ENCODE measurements at places on chromosomes 2 and 18. TPM values are rescaled to one million over a fixed set of nuclear protein-coding genes. Genes with fewer than 3 reads are reported as not detected.

TLX2 gene
- 0.42 TPM for total RNA-seq

NCKAP5 gene
- total RNA-seq, result 1.2 TPM

- H3K4me1 ChIP-seq, result no peaks in the 10 kb centered on the region
- H3K36me3 ChIP-seq, result no peaks in the 10 kb centered on the region
- no peak overlapping the region for H3K27ac ChIP-seq
- H3K4me3 ChIP-seq, result no peak overlapping the region
Observed at GRCh38 chr2:144217853-144218633, 301.9 kb downstream of the ZEB2 start.

DNA sequence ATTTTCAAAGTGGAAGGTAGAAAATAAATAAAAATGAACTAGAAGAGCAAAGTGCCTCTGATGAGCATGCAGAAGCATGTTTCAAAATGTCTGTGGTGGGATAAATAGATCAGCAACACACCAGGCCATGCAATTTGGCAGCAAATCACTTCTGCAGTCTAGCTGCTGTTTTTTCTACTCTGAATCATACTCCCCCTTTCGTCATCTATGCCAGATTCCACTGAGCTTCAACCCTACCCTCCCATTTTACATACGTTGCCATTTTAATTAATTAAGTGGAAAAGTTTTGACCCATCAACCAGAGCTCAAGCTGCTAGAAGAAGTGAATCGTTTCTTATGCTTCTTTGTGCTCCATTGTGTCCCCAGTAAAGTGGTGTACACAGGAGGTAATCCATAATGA, 79.3 kb downstream of the NRXN1 start:
- no peaks in the 10 kb centered on the region for H3K27me3 ChIP-seq
- H3K4me1 ChIP-seq, result no peaks in the 10 kb centered on the region
- no peak overlapping the region for H3K27ac ChIP-seq

- no peaks in the 10 kb centered on the region for H3K27me3 ChIP-seq
- no peak overlapping the region for H3K4me3 ChIP-seq
- no peaks in the 10 kb centered on the region for H3K36me3 ChIP-seq
- no peak for DNase-seq
- no peak overlapping the region for H3K27ac ChIP-seq
- peaks cover 39% of the 10 kb centered on the region for H3K4me1 ChIP-seq
Observed at GRCh38 chr2:109316091-109316490, 187.1 kb downstream of the SH3RF3 start.

DNA sequence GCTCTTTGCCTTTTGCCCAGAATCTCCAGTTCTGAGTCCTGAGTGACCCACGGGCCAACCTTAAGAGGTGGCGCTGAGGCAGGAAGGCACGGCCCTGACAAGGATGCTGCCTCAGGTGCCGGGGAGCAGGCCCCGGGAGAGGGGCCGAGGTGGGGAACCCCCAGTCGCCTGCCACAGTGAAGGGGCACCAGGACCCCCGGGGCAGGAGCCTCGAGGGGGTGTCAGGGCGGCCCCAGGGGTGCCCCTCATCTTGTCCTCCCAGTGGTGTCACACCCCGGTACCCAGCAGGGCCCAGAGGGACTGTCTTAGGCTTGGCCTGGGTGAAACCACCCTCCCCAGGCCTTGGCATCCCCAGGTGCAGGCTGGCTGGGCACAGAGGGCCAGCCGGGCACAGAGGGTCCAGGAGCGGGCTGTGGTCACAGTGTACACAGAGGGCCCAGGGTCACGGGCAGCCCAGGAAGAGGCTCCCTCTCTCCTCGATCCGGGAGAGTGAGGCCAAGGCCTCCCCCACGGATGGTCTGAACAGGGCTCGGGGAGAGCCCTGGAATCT, 1.0 kb downstream of the PDCD1 start:
- H3K4me3 ChIP-seq, result no peak overlapping the region
- no peaks in the 10 kb centered on the region for H3K36me3 ChIP-seq
- no peaks in the 10 kb centered on the region for H3K27me3 ChIP-seq

DNA sequence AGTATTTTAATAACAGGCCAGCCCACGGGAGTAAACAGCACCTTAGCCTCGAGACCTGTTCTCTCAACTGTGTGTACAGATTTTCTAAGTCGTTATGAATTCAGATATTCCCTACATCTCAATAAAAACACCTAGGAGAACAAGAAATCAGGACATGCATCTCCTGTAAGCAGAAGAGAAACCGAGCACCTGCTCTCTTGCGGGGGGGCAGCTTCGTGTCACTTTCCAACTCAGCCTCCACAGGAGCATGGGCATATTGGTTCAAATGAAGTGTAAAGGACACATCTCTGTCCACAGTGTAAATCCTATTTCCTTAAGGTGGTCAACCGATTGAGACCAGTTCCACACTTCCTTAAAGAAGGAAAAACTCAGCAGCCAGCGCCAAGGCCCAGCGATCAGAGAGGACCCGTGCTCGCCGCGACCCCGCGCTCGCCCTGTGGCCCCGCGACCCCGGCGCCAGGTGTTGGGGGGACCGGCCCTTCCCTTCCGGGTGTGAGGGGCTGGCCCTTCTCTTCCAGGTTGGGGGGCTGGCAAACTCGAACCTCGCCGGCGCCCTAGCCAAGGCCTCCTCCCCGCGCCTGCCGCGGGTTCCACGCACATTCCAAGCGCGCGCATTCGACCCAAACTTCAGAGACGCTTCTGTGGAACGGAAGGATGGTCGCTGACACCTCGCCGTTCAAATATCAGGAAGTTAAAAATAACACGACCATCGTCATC, 652 bp downstream of the SH3YL1 start:
- no peaks in the 10 kb centered on the region for H3K36me3 ChIP-seq
- no peak overlapping the region for H3K27ac ChIP-seq
- H3K27me3 ChIP-seq, result no peaks in the 10 kb centered on the region
- peak; percentile 21 for DNase-seq
- peaks cover 35% of the 10 kb centered on the region for H3K4me1 ChIP-seq

GRCh38 chr2:135050684-135051083, 1.4 kb upstream of the RAB3GAP1 start:
- H3K27me3 ChIP-seq, result no peaks in the 10 kb centered on the region
- H3K27ac ChIP-seq, result no peak overlapping the region
- peaks cover 36% of the 10 kb centered on the region for H3K4me1 ChIP-seq
- H3K36me3 ChIP-seq, result no peaks in the 10 kb centered on the region

PLGLB1 gene
- 0.66 TPM for total RNA-seq

DNA sequence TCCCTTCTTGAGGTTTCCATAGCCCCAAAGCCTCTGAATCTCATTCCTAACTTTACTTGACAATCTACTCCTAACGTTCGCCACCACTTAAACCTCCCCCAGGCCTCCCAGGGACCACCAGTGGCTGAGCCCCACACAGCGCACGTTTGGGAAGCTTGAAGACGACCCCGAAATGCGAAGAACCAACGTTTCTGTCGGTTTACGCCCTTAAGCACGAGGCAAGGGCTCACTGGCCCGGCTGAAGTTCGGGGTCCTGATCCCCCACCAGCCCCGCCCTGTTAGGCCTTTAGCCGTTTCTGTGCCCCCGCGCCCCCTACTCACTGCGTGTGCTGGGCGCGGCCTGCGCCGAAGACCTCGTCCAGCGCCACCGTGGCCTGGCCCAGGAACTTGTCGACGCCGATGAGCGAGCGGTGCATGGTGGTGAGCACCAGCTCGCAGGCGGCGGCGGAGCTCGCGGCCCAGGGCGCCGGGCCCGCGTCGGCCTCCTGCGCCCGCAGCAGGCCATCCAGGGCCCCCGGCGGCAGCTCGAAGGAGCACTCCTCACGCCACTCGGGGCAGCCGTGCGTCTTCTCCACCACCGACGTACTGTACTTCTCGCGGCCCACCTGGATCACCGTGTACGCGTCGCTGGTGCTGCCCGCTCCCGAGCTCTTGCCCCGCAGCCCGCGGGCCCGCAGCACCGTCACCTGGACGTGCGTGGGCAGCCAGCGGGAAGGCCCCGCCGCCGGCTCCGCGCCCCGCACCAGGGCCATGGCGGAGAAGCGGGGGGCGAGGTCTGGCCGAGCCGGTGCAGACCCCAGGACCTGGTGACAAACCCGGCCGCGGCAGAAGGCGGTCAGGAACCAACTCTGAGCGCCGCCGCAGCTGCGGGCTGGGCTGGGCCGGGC, 479 bp downstream of the RAB11FIP5 start:
- peak overlapping the region; percentile 93 for H3K27ac ChIP-seq
- H3K27me3 ChIP-seq, result no peaks in the 10 kb centered on the region
- peak overlapping the region; percentile 63 for H3K4me3 ChIP-seq
- no peaks in the 10 kb centered on the region for H3K36me3 ChIP-seq
- H3K4me1 ChIP-seq, result peaks cover 42% of the 10 kb centered on the region
- no peak for DNase-seq

- H3K4me1 ChIP-seq, result no peaks in the 10 kb centered on the region
- H3K27ac ChIP-seq, result no peak overlapping the region
- H3K4me3 ChIP-seq, result no peak overlapping the region
- no peak for DNase-seq
- no peaks in the 10 kb centered on the region for H3K36me3 ChIP-seq
Observed at GRCh38 chr18:31321719-31322118, 3.8 kb downstream of the DSG1 start.

SNRNP200 gene
- 73.7 TPM for total RNA-seq

- H3K4me1 ChIP-seq, result no peaks in the 10 kb centered on the region
- H3K36me3 ChIP-seq, result no peaks in the 10 kb centered on the region
- no peak overlapping the region for H3K4me3 ChIP-seq
- H3K27ac ChIP-seq, result no peak overlapping the region
Observed at GRCh38 chr2:76009484-76009883, 298.8 kb upstream of the GCFC2 start.

DNA sequence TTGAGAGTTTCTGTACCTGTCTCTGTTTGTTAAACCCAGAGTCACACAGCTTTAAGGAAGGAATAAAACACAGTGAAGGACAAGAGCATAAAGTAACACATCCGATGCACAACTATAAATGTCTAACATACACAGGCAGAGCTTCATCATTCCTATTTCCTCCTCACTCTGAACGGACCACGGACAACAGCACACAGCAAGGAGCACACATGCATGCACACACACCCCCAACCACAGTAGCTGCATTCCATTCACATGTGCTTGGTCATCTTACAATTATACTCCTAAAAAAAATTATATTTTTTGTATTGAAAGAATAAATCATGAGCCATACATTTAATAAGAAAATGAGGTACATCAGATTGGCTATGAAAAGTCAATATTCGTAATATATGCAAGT, 58.3 kb downstream of the ID2 start:
- H3K4me3 ChIP-seq, result no peak overlapping the region
- no peaks in the 10 kb centered on the region for H3K27me3 ChIP-seq
- DNase-seq, result no peak
- H3K27ac ChIP-seq, result no peak overlapping the region
- H3K4me1 ChIP-seq, result no peaks in the 10 kb centered on the region
- no peaks in the 10 kb centered on the region for H3K36me3 ChIP-seq

UGT1A5 gene
- not detected for total RNA-seq

GRCh38 chr2:33246432-33246831, 230.0 kb upstream of the RASGRP3 start:
- H3K36me3 ChIP-seq, result peaks cover 8% of the 10 kb centered on the region
- peaks cover 22% of the 10 kb centered on the region for H3K4me1 ChIP-seq
- H3K27me3 ChIP-seq, result no peaks in the 10 kb centered on the region
- DNase-seq, result no peak
- H3K4me3 ChIP-seq, result no peak overlapping the region

- H3K27ac ChIP-seq, result no peak overlapping the region
- no peak overlapping the region for H3K4me3 ChIP-seq
- no peaks in the 10 kb centered on the region for H3K27me3 ChIP-seq
Observed at GRCh38 chr2:239612133-239612532, 211.3 kb upstream of the HDAC4 start.

ZBTB14 gene
- 12.0 TPM for total RNA-seq

IFIH1 gene
- 11.7 TPM for total RNA-seq

DNA sequence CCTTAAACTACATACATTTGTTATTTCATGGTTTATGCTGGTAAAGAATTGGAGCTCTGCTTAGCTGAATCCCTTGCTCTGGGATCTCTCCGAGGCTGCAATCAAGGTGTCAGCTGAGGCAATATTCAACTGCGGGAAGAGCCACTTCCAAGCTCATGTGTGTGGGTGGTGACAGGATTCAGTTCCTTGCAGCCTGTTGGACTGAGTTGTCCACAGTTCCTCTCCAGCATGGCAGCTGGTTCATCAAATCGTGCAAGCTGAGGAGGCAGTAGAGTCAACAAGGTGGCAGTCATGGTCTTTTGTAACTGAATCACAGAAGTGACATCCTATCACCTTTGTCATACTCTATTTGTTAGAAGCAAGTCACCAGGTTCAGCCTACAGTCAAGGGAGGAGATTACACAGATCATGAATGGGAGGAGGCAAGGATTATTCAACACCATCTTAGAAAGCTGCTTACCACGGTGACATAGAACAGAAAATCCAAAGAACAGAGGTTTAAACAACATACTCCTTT, 56.9 kb downstream of the CTIF start:
- no peaks in the 10 kb centered on the region for H3K36me3 ChIP-seq
- no peak for DNase-seq
- no peaks in the 10 kb centered on the region for H3K27me3 ChIP-seq
- H3K4me3 ChIP-seq, result no peak overlapping the region
- H3K27ac ChIP-seq, result peak overlapping the region; percentile 27

GRCh38 chr2:141103216-141103615, 1027.6 kb downstream of the LRP1B start:
- H3K27ac ChIP-seq, result no peak overlapping the region
- no peak overlapping the region for H3K4me3 ChIP-seq
- H3K27me3 ChIP-seq, result no peaks in the 10 kb centered on the region
- H3K4me1 ChIP-seq, result no peaks in the 10 kb centered on the region
- H3K36me3 ChIP-seq, result no peaks in the 10 kb centered on the region

GRCh38 chr18:72762515-72763122, 105.2 kb downstream of the NETO1 start:
- no peak for DNase-seq
- no peaks in the 10 kb centered on the region for H3K27me3 ChIP-seq
- no peaks in the 10 kb centered on the region for H3K36me3 ChIP-seq
- H3K4me3 ChIP-seq, result no peak overlapping the region
- no peaks in the 10 kb centered on the region for H3K4me1 ChIP-seq
- H3K27ac ChIP-seq, result no peak overlapping the region

GRCh38 chr2:205405752-205406151, 276.5 kb upstream of the NRP2 start:
- H3K27me3 ChIP-seq, result no peaks in the 10 kb centered on the region
- no peaks in the 10 kb centered on the region for H3K36me3 ChIP-seq
- H3K4me3 ChIP-seq, result no peak overlapping the region
- DNase-seq, result no peak
- H3K4me1 ChIP-seq, result peaks cover 19% of the 10 kb centered on the region
- no peak overlapping the region for H3K27ac ChIP-seq

DNA sequence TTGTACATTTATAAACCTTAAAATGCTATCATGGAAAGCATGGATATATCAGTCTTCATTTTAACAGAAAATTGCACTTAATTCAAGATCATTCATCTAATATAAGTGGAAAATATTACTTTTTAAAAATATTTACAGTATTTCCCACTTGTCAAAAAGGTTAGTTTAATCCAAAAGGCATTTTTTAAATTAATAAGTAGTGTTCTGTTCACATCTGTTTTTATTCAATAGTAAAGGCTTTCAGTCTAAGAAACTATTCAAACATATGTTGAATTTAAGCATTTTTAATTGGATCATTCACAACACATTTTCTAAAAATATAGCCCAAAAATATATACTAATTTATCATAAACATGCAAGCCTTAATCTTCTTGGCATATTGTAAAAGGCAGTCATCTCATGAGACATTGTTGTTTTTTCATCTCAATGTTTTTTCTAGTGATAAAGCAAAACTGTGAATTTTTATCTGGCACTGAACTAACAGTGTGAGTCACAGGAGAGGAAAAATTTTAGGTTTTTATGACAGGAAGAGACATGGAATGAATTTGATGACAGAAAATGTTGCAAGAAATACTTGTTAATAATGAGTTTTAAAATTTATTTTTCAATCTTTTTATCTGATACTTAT, 1642.5 kb upstream of the TMEFF2 start:
- no peak overlapping the region for H3K27ac ChIP-seq
- H3K4me3 ChIP-seq, result no peak overlapping the region
- no peaks in the 10 kb centered on the region for H3K36me3 ChIP-seq
- DNase-seq, result no peak
- H3K27me3 ChIP-seq, result no peaks in the 10 kb centered on the region

Measured in esophagus muscularis mucosa (tissue), 4 donors.